Fibroblast of skin of scalp (primary cell): ENCODE measurements at places on chromosomes 1 and 21.
A peak's percentile ranks its signal among the peaks of the same experiment; 100 is the strongest.

GRCh38 chr1:192933744-192934143 is 124.9 kb downstream of the RGS2 start:
- no peak for DNase-seq

GRCh38 chr1:7932524-7933138 is 8.0 kb downstream of the TNFRSF9 start:
- no peak for DNase-seq

GRCh38 chr1:37945743-37946702 is 830 bp downstream of the INPP5B start:
- DNase-seq: peak; percentile 93

DNA sequence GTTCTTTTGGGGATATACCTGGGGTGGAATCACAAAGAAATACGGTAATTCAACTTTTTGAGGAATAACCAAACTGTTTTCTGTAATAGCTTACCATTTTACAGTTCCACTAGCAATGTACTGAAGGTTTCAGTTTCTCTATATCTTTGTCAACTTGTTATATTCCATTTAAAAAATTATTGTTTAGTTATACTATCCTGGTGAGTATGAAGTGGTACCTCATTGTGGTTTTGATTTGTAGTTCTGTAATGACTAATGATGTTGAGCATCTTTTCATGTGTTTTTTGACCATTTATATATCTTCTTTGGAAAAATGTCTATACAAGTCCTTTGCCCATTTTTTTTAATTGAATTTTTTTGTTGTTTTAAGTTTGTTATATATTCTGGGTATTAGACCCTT is 39.4 kb downstream of the MAST2 start:
- DNase-seq: no peak

DNA sequence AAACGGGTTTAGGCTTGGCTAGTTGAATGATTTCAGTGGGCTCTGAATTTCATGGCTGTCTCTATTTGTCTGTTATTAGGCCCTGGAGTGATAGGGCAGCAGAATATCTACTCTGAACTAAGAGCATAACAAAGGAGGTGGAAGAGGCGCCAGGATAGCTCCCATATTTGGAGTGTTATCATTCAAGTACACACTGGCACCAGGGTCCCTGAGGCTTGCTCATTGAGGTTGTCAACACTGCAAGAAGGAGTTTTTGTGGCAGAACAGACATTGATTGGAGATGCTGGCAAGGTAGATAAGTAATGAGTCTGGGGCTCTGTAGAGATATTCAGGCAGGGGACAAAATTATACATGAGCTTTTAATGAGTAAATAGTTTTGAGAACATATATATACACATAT is 1748.4 kb downstream of the MRPL39 start:
- no peak for DNase-seq
